CD8-positive, alpha-beta memory T cell (primary cell): ENCODE measurements at places on chromosomes 6 and 20. TPM values are rescaled to one million over a fixed set of nuclear protein-coding genes. Genes with fewer than 3 reads are reported as not detected.

PDSS2 gene
- 13.7 TPM for total RNA-seq

CDK5RAP1 gene
- total RNA-seq: 41.6 TPM

- no peak for DNase-seq
Observed at GRCh38 chr6:3509336-3509735, 52.5 kb upstream of the SLC22A23 start.

DNA sequence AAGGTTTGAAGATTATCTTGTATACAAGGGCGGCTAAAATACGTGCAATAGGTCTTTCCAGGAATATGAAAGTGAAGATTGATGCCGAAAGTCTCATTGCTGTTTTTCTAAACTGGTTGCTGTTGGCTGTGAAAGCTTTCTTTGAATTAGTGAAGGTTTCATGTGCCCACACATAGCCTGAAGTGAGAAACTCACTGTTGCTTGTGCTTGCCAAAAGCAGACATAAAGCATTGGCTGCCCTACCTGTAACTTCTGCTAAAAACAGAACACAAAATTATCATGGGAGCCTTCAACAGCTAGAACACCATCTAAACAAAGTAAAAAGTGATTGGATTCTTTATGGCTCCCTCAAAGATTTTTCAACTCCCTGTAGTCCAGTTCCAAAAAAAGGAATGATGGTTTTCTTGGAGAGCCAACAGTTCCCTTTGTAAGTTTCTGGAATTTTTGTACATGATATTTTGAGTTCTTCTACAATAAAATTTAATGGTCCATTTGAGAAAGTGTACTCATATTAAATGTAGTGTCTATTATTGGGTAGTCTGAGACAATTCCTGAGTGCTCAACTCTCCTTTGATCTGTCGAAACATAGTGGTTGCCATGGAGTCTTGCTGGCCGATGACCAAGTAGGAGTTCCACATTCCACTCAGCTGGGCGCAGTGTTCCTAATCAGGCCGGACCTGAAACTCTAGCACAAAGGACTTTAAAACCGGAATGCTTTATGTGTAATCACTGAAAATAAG is 68.5 kb downstream of the PLEKHG1 start:
- no peak for DNase-seq

DNA sequence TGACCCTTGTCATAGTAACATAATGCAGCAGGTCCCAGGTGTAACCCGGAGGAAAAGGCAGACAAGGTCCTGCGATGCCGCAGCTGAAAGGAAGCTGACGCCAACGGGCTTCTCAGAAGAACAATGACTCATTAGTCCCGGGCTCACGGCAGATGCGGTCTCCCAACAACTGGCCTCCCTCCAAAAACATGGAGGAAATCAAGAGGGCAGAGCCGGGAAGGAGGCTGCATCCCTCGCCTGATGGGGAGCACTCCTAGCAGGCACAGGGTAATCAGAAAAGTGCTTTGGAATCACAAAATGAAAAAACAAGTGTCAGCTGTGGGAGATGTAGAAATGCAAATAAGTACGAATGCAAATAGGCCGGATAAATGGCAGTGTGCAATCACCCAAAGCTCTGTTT is 165.2 kb upstream of the AGPAT4 start:
- no peak for DNase-seq
